ENCODE measurements at places on chromosomes 7 and 10. TPM values are rescaled to one million over a fixed set of nuclear protein-coding genes. Genes with fewer than 3 reads are reported as not detected.

Gene ZNF425
- total RNA-seq, result 4.0 TPM

Gene PTPRN2
- 26.1 TPM for total RNA-seq

Gene MKX
- 10.1 TPM for total RNA-seq

Gene FAM237B
- not detected for total RNA-seq

Gene EPHB6
- 98.1 TPM for total RNA-seq

Gene CARD11
- total RNA-seq, result 0.87 TPM

Gene SPDYE6
- not detected for total RNA-seq

Gene GCK
- total RNA-seq, result 0.91 TPM

Gene MSMB
- 2,749 TPM for total RNA-seq

Gene ZNF467
- total RNA-seq, result 6.0 TPM

Gene TACR2
- 0.77 TPM for total RNA-seq

Gene TAF6
- total RNA-seq, result 68.3 TPM

Gene LIPM
- not detected for total RNA-seq

Gene CFTR
- total RNA-seq, result 5.6 TPM

Gene KCNIP2
- 3.0 TPM for total RNA-seq

Gene NRG3
- not detected for total RNA-seq

Gene FAM25G
- total RNA-seq, result not detected

Gene GNAT3
- total RNA-seq, result not detected

Gene PNLIPRP1
- total RNA-seq, result not detected

Gene COBL
- 36.5 TPM for total RNA-seq

Gene GRID1
- 1.0 TPM for total RNA-seq

Gene SNX8
- total RNA-seq, result 10.7 TPM

Gene SFRP4
- 3.2 TPM for total RNA-seq

Gene EBLN1
- not detected for total RNA-seq

Gene FEZF1
- total RNA-seq, result not detected

Gene ELFN1
- total RNA-seq, result 3.0 TPM

Gene DBF4
- 11.0 TPM for total RNA-seq

Gene HOXA6
- 7.5 TPM for total RNA-seq

All from prostate gland (tissue), 2 donors.